ENCODE measurements at places on chromosomes 12 and 14.

- peak overlapping the region; percentile 66 for H3K27ac ChIP-seq
- peaks cover 12% of the 10 kb centered on the region for H3K36me3 ChIP-seq
- H3K4me3 ChIP-seq, result no peak overlapping the region
- DNase-seq, result no peak
- H3K27me3 ChIP-seq, result no peaks in the 10 kb centered on the region
- H3K4me1 ChIP-seq, result peaks cover 37% of the 10 kb centered on the region
These were observed 177.4 kb downstream of the PRKCH start for GRCh38 chr14:61498811-61499210.

DNA sequence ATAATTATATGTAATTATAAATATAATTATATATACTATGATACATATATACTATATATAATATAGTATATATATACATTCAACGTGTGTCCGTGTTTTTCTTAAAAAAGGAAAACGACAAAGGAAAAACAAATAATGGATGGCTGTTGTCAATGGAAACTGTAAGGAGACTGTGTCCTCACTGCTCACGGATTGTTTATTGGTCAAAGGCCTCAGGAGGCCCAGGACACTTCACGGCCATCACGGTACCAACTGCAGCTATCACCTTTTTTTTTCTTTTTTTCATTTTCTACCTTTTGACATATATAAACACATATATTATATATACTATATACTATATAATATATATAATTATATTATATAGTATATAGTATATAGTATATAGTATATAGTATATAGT is 113.4 kb downstream of the SPTSSA start:
- no peaks in the 10 kb centered on the region for H3K4me1 ChIP-seq
- H3K4me3 ChIP-seq, result no peak overlapping the region
- no peak for DNase-seq
- no peak overlapping the region for H3K27ac ChIP-seq
- H3K27me3 ChIP-seq, result no peaks in the 10 kb centered on the region
- no peaks in the 10 kb centered on the region for H3K36me3 ChIP-seq

- no peak for DNase-seq
- H3K36me3 ChIP-seq, result peaks cover 24% of the 10 kb centered on the region
- no peak overlapping the region for H3K27ac ChIP-seq
These were observed 269.2 kb downstream of the CCDC91 start for GRCh38 chr12:28459481-28459880.

DNA sequence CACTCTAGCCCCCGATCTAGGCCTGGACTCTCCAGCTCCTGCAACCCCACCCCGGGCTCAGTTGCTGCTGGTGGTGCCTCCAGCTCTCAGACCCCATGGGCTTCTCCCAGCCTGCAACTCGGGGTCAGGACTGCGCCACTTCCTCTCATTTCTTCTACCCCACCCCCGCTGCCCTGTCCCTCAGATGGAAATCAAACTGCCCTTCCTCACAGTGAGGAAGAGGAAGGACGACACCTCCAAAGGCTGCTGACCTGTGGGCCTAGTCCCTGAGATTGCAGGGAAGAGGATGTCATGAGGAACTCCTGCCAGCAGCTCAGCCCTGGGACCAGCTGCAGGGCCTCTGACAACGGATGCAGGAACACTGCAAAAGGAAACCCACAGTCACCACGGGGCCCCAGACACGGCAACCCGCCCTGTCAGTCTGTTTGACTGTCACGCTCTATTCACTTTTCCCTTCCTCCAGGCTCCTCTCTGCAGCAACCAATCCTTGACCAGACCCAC is 29.3 kb upstream of the PNMA1 start:
- H3K27ac ChIP-seq, result peak overlapping the region; percentile 85
- no peak for DNase-seq
- H3K4me3 ChIP-seq, result peak overlapping the region; percentile 4
- peaks cover 100% of the 10 kb centered on the region for H3K4me1 ChIP-seq
- no peaks in the 10 kb centered on the region for H3K27me3 ChIP-seq

- no peaks in the 10 kb centered on the region for H3K4me1 ChIP-seq
- H3K4me3 ChIP-seq, result no peak overlapping the region
- no peak for DNase-seq
- H3K27ac ChIP-seq, result no peak overlapping the region
- no peaks in the 10 kb centered on the region for H3K27me3 ChIP-seq
- no peaks in the 10 kb centered on the region for H3K36me3 ChIP-seq
These were observed 217.7 kb upstream of the PDZRN4 start for GRCh38 chr12:40970320-40970907.

- H3K4me1 ChIP-seq, result no peaks in the 10 kb centered on the region
- H3K4me3 ChIP-seq, result no peak overlapping the region
These were observed 29.0 kb upstream of the MAX start for GRCh38 chr14:65131301-65131701.

DNA sequence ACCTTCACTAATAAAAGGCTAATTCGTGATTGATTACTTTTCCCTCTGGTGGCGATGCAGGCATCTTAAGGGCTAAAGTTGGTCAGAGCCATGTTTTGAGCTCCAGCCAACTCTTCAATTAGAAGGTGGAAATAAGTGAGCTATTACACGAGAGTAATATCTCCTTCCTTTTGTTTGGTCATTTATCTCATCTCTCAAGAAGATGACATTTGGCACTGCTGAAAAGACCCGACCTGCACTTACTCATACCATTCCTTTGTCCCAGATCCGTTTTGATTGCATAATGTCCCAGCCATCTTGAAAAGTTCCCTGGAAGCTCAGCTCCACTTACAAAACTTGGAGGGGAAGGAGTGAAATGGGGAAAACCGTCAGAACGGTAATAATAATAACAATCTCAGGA is 316.2 kb downstream of the VRK1 start:
- no peak overlapping the region for H3K27ac ChIP-seq
- H3K4me3 ChIP-seq, result no peak overlapping the region
- peaks cover 42% of the 10 kb centered on the region for H3K27me3 ChIP-seq
- no peaks in the 10 kb centered on the region for H3K36me3 ChIP-seq

DNA sequence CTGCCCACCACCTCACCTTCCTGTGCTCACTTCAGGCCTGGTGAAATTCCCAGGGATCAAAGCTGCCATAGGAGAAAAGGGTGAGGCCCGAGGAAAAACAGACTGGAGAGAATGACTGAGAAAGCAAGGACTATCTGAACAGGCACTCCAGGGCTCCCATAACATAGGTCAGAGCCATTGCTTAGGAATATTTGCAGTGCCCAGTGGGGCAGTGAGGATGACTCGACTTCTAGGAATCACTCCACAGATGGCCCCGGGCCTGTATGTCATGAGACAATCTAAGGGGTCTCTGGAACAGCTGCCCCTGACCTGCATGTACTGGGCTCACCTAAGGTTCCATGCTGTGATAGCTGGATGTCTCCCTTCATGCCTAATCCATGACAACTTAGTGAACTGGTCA is 51.6 kb downstream of the GPHB5 start:
- no peak for DNase-seq
- no peaks in the 10 kb centered on the region for H3K27me3 ChIP-seq
- H3K4me1 ChIP-seq, result peaks cover 13% of the 10 kb centered on the region
- no peak overlapping the region for H3K27ac ChIP-seq

- H3K36me3 ChIP-seq, result no peaks in the 10 kb centered on the region
- H3K4me1 ChIP-seq, result no peaks in the 10 kb centered on the region
- no peaks in the 10 kb centered on the region for H3K27me3 ChIP-seq
- H3K27ac ChIP-seq, result no peak overlapping the region
- DNase-seq, result no peak
- no peak overlapping the region for H3K4me3 ChIP-seq
These were observed 34.2 kb upstream of the PRMT8 start for GRCh38 chr12:3456809-3457208.

DNA sequence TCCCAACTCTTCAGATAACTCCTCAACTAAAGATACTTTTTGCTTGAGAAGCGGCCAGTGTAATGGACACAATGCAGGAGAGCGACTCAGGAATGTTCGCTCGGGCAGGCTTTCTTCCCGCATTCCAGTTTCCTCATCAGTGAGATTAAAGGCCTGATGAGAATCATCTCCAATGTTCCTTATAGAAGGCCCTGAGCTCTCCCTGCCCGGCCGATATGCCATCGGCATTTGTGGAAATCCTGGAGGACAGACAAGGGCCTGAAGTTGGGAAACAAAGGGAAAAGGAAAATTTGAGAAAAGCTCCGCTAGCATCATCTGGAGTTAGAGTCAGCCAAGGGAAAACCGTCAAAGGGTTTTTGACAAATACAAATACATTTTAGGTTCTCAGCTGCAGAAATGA is 38.0 kb upstream of the FOXN3 start:
- no peaks in the 10 kb centered on the region for H3K27me3 ChIP-seq
- DNase-seq, result no peak
- no peaks in the 10 kb centered on the region for H3K4me1 ChIP-seq
- no peak overlapping the region for H3K4me3 ChIP-seq
- no peaks in the 10 kb centered on the region for H3K36me3 ChIP-seq
- no peak overlapping the region for H3K27ac ChIP-seq

DNA sequence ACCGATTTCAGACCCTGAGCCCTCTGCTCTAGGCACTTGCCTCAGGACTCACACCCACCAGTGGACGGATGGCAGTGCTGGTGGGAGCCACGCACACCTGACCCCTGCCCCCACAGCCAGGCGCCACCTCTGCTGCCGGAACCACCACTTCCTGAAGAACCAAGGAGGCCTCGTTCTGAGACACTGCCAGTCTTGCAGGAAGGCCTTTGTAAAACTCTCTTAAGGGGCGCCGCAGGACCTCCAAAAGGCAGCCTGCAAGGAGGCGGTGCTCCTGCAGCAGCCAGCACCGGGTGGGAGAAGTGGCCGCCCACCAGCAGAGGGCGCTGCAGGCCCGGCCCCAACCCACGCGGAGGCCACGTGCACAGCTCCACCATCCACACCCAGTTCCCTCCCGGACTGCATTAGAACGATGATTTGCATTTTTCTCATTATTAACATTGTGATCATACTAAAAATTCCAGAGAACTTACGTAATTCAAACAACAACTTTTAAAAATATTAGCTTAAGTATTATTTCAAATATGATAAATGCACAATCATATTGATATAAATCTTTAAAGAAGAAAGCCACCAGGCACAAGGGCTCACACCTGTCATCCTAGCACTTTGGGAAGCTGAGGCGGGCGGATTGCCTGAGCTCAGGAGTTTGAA is 12.8 kb downstream of the STX2 start:
- H3K27ac ChIP-seq, result no peak overlapping the region
- no peak overlapping the region for H3K4me3 ChIP-seq
- no peak for DNase-seq
- H3K4me1 ChIP-seq, result peaks cover 12% of the 10 kb centered on the region
- H3K27me3 ChIP-seq, result no peaks in the 10 kb centered on the region

GRCh38 chr14:32561520-32561919 is 232.4 kb downstream of the AKAP6 start:
- DNase-seq, result no peak
- H3K4me3 ChIP-seq, result no peak overlapping the region
- no peaks in the 10 kb centered on the region for H3K27me3 ChIP-seq
- no peak overlapping the region for H3K27ac ChIP-seq
- H3K4me1 ChIP-seq, result no peaks in the 10 kb centered on the region

DNA sequence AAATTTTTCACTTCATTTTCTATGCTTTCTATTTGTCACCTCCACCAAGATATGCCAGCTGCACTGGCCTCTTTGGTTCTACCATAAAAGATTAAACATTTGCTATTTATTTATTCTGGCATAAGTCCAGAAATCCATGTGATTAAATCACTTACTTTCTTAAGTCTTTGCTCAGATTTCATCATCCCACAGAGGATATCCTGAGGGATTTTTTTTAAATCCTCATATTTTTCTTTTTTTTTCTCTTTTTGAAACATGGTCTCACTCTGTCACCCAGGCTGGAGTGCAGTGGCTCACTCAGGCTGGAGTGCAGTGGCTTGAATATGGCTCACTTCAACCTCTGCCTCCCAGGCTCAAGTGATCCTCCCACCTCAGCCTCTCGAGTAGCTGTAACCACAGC is 645.4 kb upstream of the ATXN7L3B start:
- DNase-seq, result no peak
- H3K36me3 ChIP-seq, result no peaks in the 10 kb centered on the region
- H3K27me3 ChIP-seq, result no peaks in the 10 kb centered on the region

GRCh38 chr12:102990419-102990818 is 32.9 kb downstream of the ASCL1 start:
- H3K27me3 ChIP-seq, result no peaks in the 10 kb centered on the region
- H3K4me3 ChIP-seq, result no peak overlapping the region
- no peak for DNase-seq
- H3K36me3 ChIP-seq, result no peaks in the 10 kb centered on the region
- no peak overlapping the region for H3K27ac ChIP-seq

DNA sequence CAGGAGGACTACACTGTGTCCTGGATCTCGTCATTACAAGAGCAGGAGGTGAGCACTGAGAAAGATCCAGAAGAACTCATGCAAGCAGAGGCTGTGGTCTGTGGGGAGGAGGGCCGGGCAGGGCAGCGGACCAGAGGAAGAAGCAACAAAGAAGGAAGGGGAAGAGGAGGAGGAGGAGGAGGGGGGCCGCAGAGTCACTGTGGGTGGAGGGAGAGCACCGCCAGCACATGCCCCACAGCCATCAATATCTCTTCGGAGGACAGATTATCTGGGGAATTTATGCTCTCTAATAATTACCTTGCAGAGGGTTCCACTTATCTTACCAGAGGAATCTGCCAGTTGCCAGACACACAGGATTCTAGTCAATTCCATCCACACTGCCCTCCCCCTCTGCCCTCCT is 105.6 kb downstream of the DPF3 start:
- H3K36me3 ChIP-seq, result no peaks in the 10 kb centered on the region
- no peak for DNase-seq
- no peak overlapping the region for H3K27ac ChIP-seq
- no peak overlapping the region for H3K4me3 ChIP-seq
- H3K27me3 ChIP-seq, result no peaks in the 10 kb centered on the region

DNA sequence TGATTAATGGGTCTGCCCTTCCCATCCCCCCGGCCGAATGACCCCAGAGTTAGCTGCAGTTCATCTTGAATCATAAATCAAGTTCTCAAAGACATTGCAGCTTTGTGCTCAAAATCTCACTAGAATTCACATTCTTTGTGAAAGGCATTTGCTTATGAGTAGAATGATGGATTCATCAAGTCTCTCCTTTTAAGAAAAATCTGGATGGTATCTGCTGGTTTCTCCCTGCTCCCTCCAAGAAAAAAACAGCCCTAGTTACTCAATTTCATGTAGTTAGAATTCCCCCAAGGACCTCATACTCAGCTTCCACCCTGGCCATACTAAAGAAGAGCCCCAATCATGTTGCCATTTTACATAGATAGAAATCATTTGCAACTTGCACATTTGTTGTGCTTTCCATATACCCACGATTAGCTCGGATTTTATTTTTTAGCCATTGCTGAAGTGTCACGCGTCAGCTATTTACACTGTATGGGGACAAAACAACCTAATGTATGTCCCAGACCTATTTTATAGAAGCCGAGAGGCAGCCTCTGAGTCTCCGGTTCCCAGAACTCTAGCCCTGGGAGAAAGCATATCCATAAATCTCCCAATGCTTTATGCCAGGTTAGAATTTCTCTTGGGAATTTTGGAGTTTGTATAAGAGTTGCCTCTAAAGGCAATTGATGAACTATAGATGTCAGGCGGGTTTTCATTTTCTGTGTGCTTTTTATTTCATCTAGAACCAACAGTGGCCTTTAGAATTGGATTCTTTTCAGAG is 299.5 kb downstream of the ZFP36L1 start:
- H3K4me1 ChIP-seq, result no peaks in the 10 kb centered on the region
- H3K36me3 ChIP-seq, result no peaks in the 10 kb centered on the region
- DNase-seq, result no peak
- H3K4me3 ChIP-seq, result no peak overlapping the region
- H3K27ac ChIP-seq, result no peak overlapping the region

- DNase-seq, result no peak
- H3K4me3 ChIP-seq, result peak within 1 kb of the TSS; percentile 83
- peak within 1 kb of the TSS; percentile 85 for H3K27ac ChIP-seq
- H3K36me3 ChIP-seq, result peaks cover 6% of the 10 kb centered on the region
These were observed at the start of gene MTA1 for GRCh38 chr14:105419195-105420091. MTA1 (plus strand) TSS chr14:105419827; CDS start chr14:105420036, 209 bp downstream.

All from esophagus squamous epithelium (tissue), 5 donors.